Stimulated activated CD8-positive, alpha-beta memory T cell treated with anti-CD3 and anti-CD28 coated beads, Interleukin-7, amount 100 ng/mL, for 1 hour (primary cell): ENCODE measurements at places on chromosomes 12 and 14.

DNA sequence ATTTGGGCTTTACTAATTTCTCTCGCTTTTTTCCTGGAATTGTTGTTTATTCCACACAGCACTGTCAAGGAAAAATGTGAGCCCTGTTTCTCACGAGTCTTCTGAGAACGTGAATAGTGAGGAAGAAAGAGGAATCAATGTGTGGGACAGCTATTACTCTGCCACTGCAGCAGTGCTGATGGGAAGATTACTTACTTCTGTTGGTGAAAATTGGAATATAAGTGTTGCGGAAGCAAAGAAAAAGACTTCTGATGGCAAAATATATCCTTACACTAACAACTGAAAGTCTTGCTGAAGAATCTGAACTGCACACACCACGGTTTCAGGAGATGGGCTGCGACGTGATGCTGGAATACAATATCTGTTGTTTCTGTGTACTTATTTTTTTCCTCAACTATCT is 884.2 kb downstream of the AACS start:
- DNase-seq = no peak

DNA sequence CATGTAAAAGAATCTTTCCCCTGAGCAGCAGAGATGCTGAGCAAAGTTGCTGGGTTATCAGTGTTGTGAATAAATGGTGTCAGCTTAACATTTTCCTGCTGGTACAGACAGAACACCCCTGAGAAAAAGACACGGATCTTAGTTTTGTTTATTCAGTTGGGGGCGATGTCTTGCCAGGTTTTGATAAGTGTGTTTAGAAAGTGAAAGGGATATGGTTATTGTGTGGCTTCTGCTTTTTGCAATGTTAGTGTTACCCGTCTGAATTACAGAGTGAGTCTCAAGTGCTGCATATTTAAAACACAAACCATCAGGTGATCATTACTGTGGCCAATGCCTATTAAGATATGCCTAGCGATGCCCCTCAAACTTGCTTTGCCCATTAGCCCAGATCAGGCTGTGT is 864.6 kb upstream of the SEL1L start:
- DNase-seq = no peak

GRCh38 chr14:45332360-45332988 is 79.5 kb upstream of the MIS18BP1 start:
- DNase-seq = no peak

GRCh38 chr14:64695071-64695470 is 9.2 kb upstream of the PLEKHG3 start:
- DNase-seq = no peak

DNA sequence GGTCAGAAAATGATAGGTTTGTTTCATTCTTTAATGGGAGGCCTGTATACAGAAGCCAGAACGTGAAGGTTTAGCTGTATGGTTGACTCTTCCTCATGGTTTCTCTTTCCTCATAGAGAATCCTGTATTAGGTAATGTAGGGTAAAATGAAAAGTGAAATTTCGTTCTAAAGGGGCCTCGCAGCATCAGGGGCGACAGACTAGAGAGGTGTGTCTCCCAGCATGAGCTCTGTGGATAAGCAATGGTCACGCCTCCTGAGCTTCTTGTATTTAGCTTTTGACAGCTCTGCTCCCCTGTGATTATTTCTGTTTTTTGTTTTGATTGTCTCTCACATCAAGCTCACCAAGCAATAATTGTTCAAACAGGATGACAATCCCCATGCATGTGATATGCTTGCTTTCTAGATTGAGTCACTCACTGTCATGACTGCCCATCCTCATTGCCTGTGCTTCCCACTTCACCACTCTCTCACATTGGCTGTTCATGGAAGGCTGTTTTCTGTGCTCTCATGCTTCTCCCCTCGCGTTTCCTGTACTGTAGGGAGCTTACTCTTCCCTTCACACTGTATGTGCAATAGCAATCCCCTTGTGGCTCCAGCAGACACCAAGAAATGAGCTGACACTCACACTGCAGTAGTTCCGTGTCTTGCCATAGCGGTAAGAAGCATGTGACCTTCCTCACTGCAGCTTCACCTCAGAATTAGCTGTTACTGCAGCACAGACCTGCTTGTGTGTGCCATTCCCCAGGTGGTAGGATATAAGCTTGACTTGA is 44.0 kb downstream of the RAD52 start:
- no peak for DNase-seq

- DNase-seq = no peak
Measured at GRCh38 chr14:80653956-80654355, 287.6 kb downstream of the CEP128 start.
